CD8-positive, alpha-beta memory T cell (primary cell): ENCODE measurements at places on chromosomes 13 and 19. TPM values are rescaled to one million over a fixed set of nuclear protein-coding genes. Genes with fewer than 3 reads are reported as not detected.

DNA sequence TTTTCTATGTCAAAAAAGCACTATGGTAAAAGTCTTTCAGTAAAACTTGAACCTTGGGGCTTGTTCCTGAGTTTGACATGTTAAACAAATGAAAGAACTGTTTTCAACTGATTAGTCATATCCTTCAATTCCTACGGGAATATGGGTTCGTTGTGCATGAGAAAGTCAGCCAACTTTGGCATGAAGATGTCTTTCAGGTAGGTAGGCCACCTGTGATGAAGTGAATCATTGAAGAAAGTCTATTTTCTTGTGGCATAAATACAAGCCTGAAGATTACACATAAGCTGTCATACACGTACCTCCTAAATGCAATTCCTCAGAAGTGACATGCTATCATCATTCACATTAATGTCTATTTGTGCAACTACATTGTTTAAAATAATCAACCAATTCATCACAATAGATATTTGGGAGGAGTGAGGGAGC lies 513.0 kb downstream of the IRS2 start:
- DNase-seq, result no peak

DNA sequence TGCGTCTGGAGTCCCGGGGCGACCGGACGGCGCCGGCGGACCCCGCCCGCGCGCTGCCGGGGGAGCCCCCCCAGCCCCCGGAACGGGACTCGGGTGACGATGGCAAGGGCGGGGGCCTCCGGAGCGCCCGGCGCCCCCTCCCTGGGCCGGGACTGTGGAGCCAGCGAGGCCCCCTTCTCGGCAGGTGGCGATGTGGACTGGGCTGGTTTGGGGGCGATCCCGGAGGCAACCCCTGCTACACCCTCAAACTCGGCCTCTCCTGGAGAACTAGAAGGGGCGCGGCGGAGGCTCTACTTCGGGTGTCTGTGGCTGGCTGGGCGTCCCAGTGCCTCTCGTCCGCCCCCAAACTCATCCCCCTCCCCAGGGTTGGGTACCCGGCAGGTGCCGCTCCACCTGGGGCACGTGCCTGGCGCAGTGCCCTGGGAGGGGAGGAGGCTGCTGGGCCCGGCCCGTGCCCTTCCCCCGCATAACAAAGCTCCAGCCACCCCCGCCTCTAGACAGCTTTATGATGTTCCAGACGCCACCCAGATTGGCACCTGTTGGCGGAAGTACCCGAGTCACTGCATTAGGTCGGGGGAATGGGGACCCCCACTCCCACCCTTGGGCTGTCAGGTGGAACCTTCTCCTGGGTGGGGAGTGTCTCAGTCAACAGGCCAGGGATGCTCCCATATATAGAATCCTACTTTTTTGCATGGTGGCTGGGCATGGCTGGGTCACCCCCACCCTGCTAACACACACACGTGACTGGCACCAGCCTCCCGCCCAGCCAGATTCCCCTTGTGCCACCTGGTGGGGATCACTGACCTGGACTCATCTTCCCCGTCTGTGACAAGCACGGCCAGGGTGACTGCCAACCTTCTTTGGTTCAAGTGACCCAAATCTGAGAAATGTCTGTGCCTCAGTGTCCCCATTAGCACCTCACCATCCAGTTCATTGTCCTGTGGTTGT lies 722 bp downstream of the PKN1 start:
- peak; percentile 35 for DNase-seq

DNA sequence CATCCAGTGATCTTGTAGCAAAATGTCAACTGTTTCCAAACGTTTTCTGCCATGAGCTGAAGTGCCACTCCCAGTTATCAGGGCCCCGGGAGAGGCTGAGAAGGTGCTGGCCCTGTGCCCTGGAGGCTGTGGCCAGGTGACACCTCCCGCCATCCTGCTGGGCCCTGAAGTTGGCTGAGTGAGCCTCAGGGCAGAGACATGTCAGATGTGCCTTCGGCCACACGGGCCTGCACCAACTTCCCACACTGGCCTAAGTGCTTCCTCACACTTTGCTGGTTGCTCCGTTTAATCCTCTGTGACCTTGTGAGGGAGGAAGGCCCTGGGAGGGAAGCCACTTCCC lies 4.8 kb downstream of the ADPRHL1 start:
- no peak for DNase-seq

GRCh38 chr19:38561658-38562057 lies 56.1 kb downstream of the MAP4K1 start:
- no peak for DNase-seq

DNA sequence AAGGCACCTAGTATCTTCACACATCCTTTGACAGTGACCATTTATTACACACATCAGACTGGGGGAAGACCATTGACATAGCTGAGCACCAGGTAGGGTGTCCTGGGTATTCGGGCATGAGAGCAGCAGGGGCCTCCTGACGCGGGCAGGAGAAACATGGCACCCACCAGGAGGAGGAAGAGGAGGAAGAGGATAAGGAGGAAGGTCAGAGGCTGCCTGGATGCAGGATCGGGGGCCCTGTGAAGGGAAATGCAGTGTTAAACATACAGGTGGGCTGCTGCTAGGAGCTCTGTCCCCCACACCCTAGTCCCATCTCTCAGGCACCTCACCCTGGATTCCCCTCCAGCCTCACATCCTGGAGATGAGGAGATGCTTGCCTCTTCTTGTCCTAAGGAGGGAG lies 5.3 kb downstream of the SYNE4 start:
- no peak for DNase-seq

GRCh38 chr13:21894091-21894490 lies 223.2 kb downstream of the FGF9 start:
- DNase-seq, result no peak

DNA sequence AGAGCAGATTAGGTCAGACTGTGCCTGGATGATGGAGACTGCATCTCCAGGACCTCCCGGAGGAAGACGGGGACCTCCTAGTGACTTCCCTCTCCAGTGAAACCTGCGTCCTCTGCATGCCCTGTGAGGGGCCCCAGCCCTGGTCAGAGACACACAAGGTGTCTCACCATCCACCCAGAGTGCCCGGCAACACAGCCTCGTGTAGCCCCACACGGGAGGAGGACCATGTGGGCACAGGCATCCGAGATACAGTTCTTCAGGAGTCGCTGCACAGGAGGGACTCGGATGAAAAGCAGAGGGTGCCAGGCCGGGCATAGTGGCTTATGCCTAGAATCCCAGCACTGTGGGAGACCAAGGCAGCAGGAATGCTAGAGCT lies 64.8 kb downstream of the PEPD start:
- no peak for DNase-seq

GRCh38 chr19:5298471-5298901 lies 42.1 kb downstream of the PTPRS start:
- no peak for DNase-seq

GRCh38 chr13:81302125-81302524 lies 961.2 kb upstream of the SPRY2 start:
- DNase-seq, result no peak

C19orf44 gene
- 5.4 TPM for total RNA-seq

SIGLEC5 gene
- total RNA-seq, result 0.13 TPM

MATK gene
- total RNA-seq, result 28.1 TPM

RUBCNL gene
- total RNA-seq, result not detected

SMG9 gene
- 85.8 TPM for total RNA-seq

ADAT3 gene
- total RNA-seq, result 6.6 TPM
